ENCODE measurements at places on chromosomes 5 and 9.

DNA sequence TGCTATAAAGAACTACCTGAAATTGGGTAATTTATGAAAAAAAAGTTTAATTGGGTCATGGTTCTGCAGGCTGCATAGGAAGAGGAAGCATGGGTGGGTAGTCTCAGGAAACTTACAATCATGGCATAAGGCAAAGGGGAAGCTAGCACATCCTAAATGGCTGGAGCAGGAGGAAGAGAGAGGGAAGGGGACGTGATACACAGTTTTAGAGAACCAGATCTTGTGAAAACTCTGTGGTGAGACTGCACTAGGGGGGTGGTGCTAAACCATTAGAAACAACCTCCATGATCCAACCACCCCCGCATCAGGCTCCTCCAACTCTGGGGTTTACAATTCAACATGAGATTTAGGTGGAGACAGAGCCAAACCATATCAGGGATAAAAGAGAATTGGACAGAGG lies 624.2 kb downstream of the PRR16 start:
- no peak for DNase-seq

DNA sequence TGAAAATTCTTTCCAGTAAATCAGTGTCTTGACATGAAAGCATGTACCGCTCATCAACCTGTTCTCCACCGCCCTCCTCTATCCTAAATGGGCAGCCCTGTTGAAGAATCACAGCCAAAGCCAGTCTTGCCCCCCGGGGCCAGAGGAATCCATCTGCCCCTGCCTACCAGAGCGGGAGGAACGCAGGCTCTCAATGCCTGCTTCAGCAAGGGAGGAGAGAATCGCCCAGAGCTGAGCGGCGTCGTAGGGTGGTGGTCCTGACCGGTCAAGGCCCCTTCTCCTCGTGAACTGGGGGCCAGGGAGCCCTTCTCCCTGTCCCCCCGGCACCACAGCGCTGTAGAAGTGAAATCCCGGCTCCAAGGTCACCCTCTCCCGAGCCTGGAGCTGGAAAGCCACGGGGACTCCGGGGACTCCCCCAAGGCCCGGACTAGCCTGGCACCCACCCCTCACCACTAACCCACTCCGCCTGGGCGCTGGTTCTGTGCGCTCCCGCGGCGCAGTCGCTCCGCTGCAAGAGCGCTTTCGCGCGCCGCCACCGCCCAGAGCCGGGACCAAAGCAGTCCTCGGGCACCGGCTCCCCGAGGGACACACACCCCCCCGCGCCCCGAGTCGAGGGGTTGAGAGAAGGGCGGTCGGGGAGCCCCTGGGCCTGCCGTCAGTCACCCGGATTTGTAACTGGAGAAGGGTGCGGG lies 718 bp upstream of the TMEM215 start:
- no peak for DNase-seq

GRCh38 chr9:94175669-94176068 lies 83.4 kb upstream of the ZNF169 start:
- no peak for DNase-seq

GRCh38 chr9:79868567-79869189 lies 296.9 kb downstream of the TLE4 start:
- peak; percentile 71 for DNase-seq

- no peak for DNase-seq
These were observed 225.8 kb downstream of the PAX5 start for GRCh38 chr9:36808251-36808650.

- DNase-seq = no peak
These were observed 41.9 kb downstream of the TAS2R1 start for GRCh38 chr5:9588254-9588653.

GRCh38 chr5:109614981-109615380 lies 74.7 kb upstream of the MAN2A1 start:
- no peak for DNase-seq

DNA sequence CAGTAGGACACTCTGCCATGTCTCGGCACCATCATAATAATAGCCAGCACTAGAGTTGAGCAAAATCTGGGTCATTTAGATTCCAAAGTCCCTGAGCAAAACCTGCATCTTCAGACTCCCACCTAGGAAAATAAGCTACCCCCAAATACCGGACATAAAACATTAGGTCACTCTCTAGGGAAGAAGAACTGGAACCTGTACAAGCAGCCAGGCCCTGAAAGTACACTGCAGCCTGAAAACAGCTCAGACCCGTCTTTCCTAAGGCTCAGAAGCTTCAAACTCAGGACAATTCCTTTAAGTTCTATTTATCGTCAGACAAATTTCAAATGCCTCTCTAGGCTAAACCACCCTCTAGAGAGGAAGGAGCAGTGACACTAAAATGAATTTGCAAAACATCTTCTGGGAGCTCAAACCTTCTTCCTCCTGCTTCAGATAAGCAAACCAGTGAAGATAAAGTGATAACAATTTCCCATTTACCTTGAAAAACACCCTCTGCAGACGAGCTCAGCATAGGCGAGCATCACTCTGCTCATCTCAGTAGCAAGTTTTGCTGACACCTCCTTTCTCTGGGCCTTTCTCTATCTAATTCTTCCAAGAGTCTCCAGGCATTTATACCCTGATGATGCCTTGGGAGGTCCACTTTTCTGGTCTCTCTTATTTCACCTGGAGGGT lies 34.0 kb downstream of the ADAM19 start:
- peak; percentile 13 for DNase-seq

- DNase-seq = no peak
These were observed 93.8 kb upstream of the RASGRF2 start for GRCh38 chr5:80866371-80866770.

GRCh38 chr9:32738501-32739172 lies 44.7 kb upstream of the TMEM215 start:
- DNase-seq = no peak

GRCh38 chr9:130240410-130241197 lies 25.0 kb upstream of the HMCN2 start:
- peak; percentile 81 for DNase-seq

All from OCI-LY7 (cell line).